ENCODE measurements at places on chromosomes 7 and 10. TPM values are rescaled to one million over a fixed set of nuclear protein-coding genes. Genes with fewer than 3 reads are reported as not detected.

DNA sequence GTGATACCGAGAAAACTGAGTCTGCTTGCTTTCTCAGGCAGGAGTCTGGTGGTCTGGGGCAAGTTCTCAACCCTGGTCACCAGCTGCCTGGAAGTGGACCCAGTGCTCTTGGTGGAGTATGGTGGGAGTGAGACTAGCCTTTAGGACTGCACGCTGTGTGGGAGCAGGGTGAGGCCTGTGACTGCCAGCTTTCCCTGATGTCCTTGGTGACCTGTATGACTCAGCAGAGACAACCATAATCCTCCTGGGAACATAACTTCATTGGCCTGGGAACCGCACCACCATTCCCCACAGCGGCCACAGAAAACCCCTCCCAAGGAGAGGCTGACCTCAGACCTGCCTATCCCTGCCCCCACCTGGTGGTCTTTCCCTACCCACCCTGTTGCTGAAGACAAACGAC lies 139.5 kb upstream of the CHRM2 start:
- no peak for DNase-seq
- peaks cover 4% of the 10 kb centered on the region for H3K27me3 ChIP-seq
- H3K4me1 ChIP-seq: no peaks in the 10 kb centered on the region

- no peak overlapping the region for H3K4me3 ChIP-seq
- H3K27ac ChIP-seq: no peak overlapping the region
- H3K36me3 ChIP-seq: no peaks in the 10 kb centered on the region
- no peak for DNase-seq
- peaks cover 47% of the 10 kb centered on the region for H3K27me3 ChIP-seq
Measured at GRCh38 chr10:1572519-1573333, 164.6 kb downstream of the ADARB2 start.

The CREB5 gene
- total RNA-seq: 13.6 TPM

DNA sequence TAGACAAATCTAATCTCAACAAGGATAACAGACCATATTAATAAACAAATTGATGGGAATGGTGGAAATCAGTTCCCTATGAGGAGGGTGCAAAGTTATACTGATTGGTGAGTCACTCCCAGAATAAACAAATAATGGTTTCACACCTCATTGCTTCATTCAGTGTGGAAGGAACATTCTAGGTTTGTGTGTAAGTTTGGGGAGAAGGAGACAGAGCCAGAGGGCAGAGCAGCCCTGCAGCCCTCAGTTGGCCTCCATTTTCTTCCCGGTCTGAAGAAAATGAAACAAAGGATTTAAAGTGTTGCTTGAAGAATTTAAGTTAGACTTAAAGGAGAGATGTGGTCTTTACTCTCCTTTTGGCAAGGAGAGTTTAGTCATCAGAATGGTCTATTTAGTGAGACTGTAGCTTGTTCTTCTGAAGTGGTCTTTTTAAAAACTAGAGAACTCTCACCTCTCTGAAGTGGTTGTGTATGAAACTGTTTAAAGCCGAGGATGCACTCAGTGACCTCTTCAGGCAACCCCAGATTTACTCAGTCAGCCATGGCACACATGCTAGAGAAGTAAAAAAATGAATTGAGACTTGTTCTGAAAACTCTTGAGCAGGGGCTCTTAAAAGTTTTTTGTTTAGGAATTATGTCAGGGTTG lies 27.2 kb downstream of the IKZF1 start:
- no peak overlapping the region for H3K4me3 ChIP-seq
- H3K4me1 ChIP-seq: peaks cover 5% of the 10 kb centered on the region
- DNase-seq: no peak
- H3K27ac ChIP-seq: no peak overlapping the region

- H3K27ac ChIP-seq: no peak overlapping the region
- no peaks in the 10 kb centered on the region for H3K27me3 ChIP-seq
- no peaks in the 10 kb centered on the region for H3K4me1 ChIP-seq
- H3K4me3 ChIP-seq: no peak overlapping the region
- no peak for DNase-seq
Measured at GRCh38 chr10:61778137-61778536, 115.4 kb downstream of the CABCOCO1 start.

The PDK4 gene
- 1.1 TPM for total RNA-seq

GRCh38 chr7:16708980-16709379 lies 44.6 kb upstream of the TSPAN13 start:
- no peak for DNase-seq
- no peaks in the 10 kb centered on the region for H3K4me1 ChIP-seq
- no peaks in the 10 kb centered on the region for H3K27me3 ChIP-seq
- peaks cover 28% of the 10 kb centered on the region for H3K36me3 ChIP-seq
- H3K27ac ChIP-seq: no peak overlapping the region

The CCM2 gene
- 35.1 TPM for total RNA-seq

The IFIT2 gene
- 2.3 TPM for total RNA-seq

The PNLIPRP2 gene
- total RNA-seq: not detected

- peak overlapping the region; percentile 96 for H3K4me3 ChIP-seq
- H3K36me3 ChIP-seq: peaks cover 5% of the 10 kb centered on the region
- peaks cover 27% of the 10 kb centered on the region for H3K4me1 ChIP-seq
- no peak for DNase-seq
- H3K27ac ChIP-seq: peak overlapping the region; percentile 99
Measured at GRCh38 chr10:73253225-73253555, 746 bp upstream of the MRPS16 start.

DNA sequence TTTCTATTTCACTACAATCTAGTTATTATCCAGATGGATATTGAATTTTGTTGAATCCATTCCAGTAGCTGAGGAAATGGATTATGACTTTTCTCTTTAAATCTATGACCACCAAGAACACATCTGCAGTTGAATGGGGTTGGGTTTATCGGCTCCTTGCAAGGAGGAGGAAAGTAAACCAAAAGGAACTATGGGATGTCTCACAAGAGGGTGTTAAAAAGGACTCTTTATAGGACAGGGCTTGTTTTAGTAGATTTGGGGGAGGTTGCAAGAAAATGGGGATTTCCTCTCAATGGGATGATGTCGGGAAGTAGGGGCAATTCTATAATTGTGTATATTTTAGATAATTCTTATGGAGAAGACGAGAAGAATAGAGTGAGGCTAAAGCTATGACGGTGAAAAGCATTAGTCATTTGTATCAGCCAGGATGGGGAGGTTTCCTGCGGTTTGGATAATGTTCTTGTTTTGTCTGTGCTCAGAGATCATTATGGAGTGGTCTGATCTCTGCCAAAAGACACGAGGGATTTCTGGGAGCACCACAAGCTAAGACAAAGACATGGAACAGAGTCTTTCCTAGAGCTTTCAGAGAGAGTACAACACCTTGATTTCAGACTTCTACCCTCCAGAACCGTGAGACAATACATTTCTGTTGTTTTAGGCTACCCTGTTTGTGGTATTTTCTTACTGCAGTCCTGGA lies 5.3 kb upstream of the LRRC61 start:
- no peak overlapping the region for H3K4me3 ChIP-seq
- DNase-seq: no peak
- no peak overlapping the region for H3K27ac ChIP-seq
- H3K36me3 ChIP-seq: no peaks in the 10 kb centered on the region
- H3K4me1 ChIP-seq: peaks cover 9% of the 10 kb centered on the region

The TMEM184A gene
- 5.0 TPM for total RNA-seq

GRCh38 chr7:27245798-27246691 lies 3.4 kb downstream of the EVX1 start:
- H3K36me3 ChIP-seq: no peaks in the 10 kb centered on the region
- H3K4me3 ChIP-seq: peak overlapping the region; percentile 17
- peaks cover 98% of the 10 kb centered on the region for H3K27me3 ChIP-seq
- H3K27ac ChIP-seq: no peak overlapping the region

DNA sequence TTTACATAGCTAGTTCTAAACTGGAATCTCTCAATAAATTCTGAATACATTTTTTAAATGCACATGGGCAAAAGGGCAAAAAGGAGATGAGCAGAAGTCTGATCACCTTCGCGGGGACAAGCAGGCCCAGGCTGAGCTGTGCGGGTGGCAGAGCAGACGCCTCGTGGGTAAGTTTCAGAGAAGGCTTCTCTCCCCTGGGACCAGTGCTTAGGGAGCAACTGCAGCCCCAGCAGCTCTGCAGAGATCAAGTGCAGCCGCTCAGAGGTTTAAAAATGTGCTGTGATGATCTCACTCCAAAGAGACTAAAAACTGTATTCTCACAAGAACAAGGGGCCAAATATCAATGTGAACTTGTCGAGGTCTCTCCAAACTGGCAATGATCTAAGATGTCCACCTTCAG lies 264.3 kb upstream of the RNF32 start:
- no peak overlapping the region for H3K27ac ChIP-seq
- no peaks in the 10 kb centered on the region for H3K4me1 ChIP-seq
- DNase-seq: no peak
- H3K4me3 ChIP-seq: no peak overlapping the region
- H3K27me3 ChIP-seq: no peaks in the 10 kb centered on the region

DNA sequence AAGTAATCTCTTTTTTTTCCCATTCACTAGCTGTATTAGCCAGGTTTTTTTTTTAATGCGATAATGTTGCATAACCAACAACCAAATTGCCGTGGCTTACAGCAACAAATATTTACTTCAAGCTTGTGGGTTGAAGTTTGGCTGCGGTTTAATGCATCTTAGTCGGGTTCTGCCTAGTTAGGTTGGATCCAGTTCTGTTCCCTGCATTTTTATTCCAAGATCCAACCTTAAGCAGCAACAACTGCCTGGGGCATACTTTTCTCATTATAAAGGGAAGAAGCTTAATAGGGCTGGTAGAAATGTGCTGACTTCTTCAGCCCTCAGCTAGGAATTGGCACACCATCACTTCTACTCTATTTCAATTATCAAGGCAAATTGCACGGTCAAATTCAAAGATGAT lies 1115.5 kb upstream of the AUTS2 start:
- no peaks in the 10 kb centered on the region for H3K36me3 ChIP-seq
- no peak overlapping the region for H3K4me3 ChIP-seq
- no peaks in the 10 kb centered on the region for H3K4me1 ChIP-seq

DNA sequence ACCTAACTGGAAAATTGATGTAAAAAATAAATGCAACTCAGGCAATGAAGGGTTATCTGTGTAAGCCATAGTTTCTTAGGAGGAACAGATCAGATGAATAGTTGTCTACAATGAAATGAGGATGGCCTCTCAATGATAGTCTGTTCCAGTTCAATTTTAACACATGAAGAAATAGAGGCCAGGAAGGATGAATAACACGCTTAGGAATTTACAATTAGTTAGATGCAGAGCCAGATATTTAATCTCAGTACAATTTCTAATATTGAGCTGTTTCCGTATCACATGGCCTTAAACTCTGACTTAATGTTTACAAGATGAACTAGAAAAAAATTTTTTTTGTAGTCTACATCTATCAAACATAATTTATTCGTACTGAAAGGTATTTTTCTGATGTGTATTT lies 176.6 kb downstream of the GALNT11 start:
- peaks cover 33% of the 10 kb centered on the region for H3K36me3 ChIP-seq
- peaks cover 9% of the 10 kb centered on the region for H3K4me1 ChIP-seq
- H3K27me3 ChIP-seq: no peaks in the 10 kb centered on the region

DNA sequence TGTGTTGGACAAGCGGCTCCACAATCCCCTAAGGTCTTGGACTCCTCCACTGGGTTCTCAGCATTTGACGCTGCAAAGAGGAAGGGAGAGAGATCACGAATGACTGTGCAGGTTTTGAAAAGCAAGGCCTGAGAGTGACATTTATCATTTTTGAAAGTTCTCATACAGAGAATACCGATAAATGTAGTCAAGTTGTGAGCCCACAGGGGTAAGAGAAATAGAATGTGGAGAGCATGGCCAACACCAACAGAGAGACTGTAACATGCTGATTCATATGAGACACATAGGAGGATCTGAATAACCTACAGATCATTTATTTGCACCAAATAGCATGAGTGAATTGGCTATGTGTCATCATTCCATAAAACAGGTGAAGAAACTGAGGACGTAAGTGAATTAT lies 230.5 kb upstream of the MBL2 start:
- H3K27ac ChIP-seq: no peak overlapping the region
- no peak overlapping the region for H3K4me3 ChIP-seq
- DNase-seq: no peak
- peaks cover 22% of the 10 kb centered on the region for H3K4me1 ChIP-seq
- H3K36me3 ChIP-seq: peaks cover 2% of the 10 kb centered on the region

DNA sequence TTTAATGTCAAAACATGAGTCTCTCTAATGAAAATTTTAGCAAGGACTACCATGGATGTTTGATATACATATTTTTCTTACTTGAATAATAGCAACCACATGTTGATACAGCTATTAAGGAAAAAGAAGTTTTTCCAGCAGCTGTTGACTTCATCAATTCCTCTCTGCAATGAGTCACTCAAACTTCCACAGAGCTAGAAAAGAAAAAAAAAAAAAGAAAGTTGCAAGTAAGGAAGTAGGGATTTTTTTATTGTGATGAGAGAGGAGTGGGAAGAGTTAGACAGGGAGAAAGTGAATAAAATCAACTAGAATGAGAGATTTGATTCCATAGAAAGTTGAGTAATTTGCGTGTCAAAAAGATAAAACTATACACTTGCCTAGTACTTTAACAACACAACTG lies 46.2 kb downstream of the CAV1 start:
- H3K36me3 ChIP-seq: no peaks in the 10 kb centered on the region
- peaks cover 3% of the 10 kb centered on the region for H3K4me1 ChIP-seq
- H3K4me3 ChIP-seq: no peak overlapping the region
- no peak overlapping the region for H3K27ac ChIP-seq
- H3K27me3 ChIP-seq: no peaks in the 10 kb centered on the region
- no peak for DNase-seq

- H3K4me1 ChIP-seq: peaks cover 28% of the 10 kb centered on the region
- peaks cover 12% of the 10 kb centered on the region for H3K36me3 ChIP-seq
- no peak overlapping the region for H3K27ac ChIP-seq
- H3K27me3 ChIP-seq: no peaks in the 10 kb centered on the region
- no peak for DNase-seq
- H3K4me3 ChIP-seq: no peak overlapping the region
Measured at GRCh38 chr10:25024528-25024927, 8.1 kb downstream of the THNSL1 start.
